ENCODE measurements at places on chromosomes 5 and 9. TPM values are rescaled to one million over a fixed set of nuclear protein-coding genes. Genes with fewer than 3 reads are reported as not detected.

GRCh38 chr5:100771181-100771580 lies 131.9 kb downstream of the ST8SIA4 start:
- DNase-seq: no peak

DNA sequence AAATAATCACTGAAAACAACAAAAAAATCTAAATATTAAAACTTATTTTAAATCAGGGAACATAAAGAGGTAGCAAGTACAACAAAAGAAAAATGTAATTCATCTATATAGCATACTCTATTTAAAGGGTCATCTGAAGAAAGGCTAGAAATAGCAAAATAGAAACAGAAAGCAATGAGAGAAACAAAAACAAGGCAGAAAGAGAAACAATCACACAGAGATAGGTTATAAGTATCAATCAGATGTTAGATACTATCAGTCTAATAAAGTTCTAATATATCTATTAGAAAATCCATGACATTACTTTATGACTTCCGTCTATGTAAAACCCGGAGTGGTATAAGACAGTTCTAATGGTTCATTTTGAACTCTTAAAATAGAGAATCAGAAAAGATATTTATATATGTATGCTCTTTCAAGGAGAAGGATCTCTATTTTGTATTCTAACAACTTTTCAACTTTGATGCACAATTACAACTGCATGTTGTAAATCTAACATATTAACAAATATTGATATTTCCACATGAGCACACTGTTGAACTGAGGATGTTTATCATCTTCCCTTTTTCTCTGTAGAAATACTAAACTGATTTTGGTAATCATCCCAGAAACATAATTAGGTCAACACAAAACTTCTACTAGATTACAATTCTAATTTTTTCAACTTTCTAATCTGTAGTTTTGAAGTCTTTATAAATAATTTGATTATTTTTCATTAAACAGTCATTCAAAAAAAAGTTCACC lies 15.8 kb downstream of the RICTOR start:
- DNase-seq: no peak

The CYSRT1 gene
- total RNA-seq: 0.59 TPM

DNA sequence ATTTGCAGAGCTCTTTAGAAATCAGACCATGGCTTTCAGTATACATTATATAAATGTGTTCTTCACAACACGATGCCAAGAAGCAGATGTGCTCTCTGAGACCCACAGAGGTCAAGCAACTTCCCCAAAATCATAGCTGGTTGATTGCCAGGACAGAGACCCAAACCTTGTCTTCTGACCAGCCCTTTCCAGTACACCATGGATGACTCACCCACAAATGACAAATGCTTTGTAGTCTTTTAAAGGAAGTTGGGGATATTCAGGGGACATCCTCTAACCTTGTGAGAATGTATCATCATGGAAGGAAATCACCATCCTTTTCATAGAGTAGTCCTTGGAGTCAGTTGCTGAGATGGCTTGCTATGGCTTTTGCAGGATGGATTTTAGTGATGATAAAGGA lies 30.1 kb downstream of the ZNF462 start:
- DNase-seq: no peak

DNA sequence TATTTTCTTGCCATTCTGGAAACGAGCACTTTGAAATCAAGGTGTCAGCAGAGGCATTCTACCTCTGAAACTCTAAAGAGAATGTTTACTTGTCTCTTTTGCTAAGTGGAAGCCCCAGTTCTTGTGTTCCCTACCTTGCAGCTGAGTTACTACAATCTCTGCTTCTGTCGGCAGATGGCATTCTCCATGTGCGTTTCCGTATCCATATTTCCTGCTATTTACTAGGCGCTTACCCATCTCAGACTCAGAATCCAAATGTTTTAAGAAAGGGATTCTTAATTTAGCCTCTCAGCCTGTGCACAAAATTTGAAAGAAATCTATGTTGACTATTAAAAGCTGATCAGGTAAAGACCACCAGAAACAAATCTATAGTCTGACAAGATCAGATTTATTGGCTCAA lies 221.3 kb upstream of the FTMT start:
- DNase-seq: no peak

The SLC34A1 gene
- not detected for total RNA-seq

- no peak for DNase-seq
Observed at GRCh38 chr5:161302559-161302958, 244.0 kb downstream of the GABRB2 start.

The CRB2 gene
- not detected for total RNA-seq

The SECISBP2 gene
- 56.1 TPM for total RNA-seq

Data from NCI-H460 (cell line).